A673 (cell line): ENCODE measurements at places on chromosomes 2 and 18. TPM values are rescaled to one million over a fixed set of nuclear protein-coding genes. Genes with fewer than 3 reads are reported as not detected.

DNA sequence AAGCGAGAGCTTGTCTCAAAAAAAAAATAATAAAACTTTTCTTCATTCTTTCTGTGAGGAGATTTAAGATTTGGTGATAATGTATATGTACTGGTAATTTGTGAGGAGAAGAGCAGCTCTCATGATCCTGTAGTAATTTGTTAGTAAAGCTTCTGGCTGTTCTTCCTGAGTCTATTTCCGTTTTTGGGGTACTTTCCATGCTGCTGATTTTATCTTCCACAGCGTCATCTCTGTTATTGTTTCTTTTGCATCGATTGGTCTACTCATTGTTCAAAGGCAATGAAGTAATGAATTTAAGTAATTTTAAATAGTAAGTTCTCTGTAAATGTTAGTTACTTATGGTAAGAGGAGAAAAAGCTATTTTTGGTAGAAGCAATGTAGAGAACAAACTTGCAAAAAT, 12.0 kb downstream of the NDUFAF7 start:
- H3K4me1 ChIP-seq = no peaks in the 10 kb centered on the region
- no peak overlapping the region for H3K27ac ChIP-seq
- DNase-seq = no peak
- H3K36me3 ChIP-seq = peaks cover 70% of the 10 kb centered on the region

CYS1 gene
- not detected in 2 replicates for total RNA-seq

EFHD1 gene
- 0.58 and 1.4 TPM in 2 replicates for total RNA-seq

DNA sequence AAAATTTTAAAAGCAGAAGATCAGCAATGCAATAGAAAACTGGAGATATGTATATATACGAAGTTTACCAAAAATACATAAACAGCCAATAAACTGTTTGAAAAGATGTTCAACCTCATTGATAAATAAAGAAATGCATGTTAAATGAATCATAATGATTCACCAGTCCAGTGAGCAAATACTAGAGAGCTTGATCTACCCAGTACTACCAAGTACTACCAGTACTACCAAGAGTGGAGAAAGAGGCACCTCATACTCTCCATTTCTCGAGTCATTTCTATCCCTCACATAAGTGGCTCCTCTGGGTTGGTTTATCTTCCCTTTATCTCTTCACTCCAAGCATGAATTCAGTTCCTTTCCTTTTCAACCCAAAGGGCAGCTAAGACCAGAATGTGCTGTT, 138.9 kb downstream of the MREG start:
- no peak for DNase-seq
- no peak overlapping the region for H3K27ac ChIP-seq
- peaks cover 12% of the 10 kb centered on the region for H3K4me1 ChIP-seq
- no peak overlapping the region for H3K4me3 ChIP-seq
- H3K36me3 ChIP-seq = no peaks in the 10 kb centered on the region

STAT4 gene
- 0.33 and 0.71 TPM in 2 replicates for total RNA-seq

DNA sequence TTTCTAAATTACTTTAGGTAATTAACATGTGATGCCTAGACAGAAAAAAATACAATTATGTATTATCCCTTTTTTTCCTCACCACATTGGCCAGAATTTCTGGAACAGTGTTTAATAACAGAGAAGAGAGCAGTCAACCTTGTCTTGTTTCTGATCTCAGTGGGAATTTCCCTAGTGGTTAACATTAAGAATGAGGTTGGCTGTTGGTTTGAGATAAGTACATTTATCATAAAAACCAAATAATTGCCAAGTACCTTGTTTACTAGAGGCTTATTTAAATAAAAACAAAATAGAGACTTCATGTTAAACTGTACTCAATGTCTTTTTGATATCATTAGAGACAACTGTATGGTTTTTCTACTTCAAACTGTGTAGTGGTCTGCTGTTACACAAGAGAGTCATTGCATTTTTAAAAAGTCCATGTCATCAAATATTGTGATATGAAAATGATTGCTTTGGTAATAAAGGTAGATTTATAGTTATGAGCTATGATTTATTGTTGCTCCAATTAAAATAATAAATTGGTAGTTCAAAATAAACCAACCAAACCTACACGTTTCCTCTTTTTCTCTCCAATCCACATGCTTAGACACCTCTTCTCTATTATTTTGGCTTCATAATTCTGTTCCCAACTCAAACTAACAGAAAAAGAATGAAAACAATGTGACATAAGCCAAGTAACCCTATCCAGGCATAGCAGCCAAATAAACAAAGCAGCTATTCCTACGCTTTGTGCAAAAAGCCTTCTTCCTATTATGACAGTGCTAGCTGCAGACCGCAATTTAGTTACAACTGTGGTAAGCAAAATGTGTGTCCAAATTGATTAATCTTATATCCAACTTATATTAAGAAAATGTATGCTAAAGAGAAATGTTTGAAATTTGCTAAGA, 20.9 kb upstream of the TANK start:
- no peak overlapping the region for H3K4me3 ChIP-seq
- peaks cover 9% of the 10 kb centered on the region for H3K4me1 ChIP-seq
- no peak for DNase-seq
- no peaks in the 10 kb centered on the region for H3K27me3 ChIP-seq
- no peaks in the 10 kb centered on the region for H3K36me3 ChIP-seq

REG1B gene
- not detected in 2 replicates for total RNA-seq

- no peak for DNase-seq
- no peaks in the 10 kb centered on the region for H3K27me3 ChIP-seq
- peak overlapping the region; percentile 41 for H3K4me3 ChIP-seq
- peaks cover 6% of the 10 kb centered on the region for H3K4me1 ChIP-seq
- H3K36me3 ChIP-seq = no peaks in the 10 kb centered on the region
Measured at GRCh38 chr2:741195-741496, 63.9 kb upstream of the TMEM18 start.

FAM110C gene
- 1.2 and 2.6 TPM in 2 replicates for total RNA-seq

MC5R gene
- not detected in 2 replicates for total RNA-seq

VSNL1 gene
- 4.8 and 7.8 TPM in 2 replicates for total RNA-seq

- H3K27me3 ChIP-seq = no peaks in the 10 kb centered on the region
- H3K27ac ChIP-seq = no peak overlapping the region
- H3K36me3 ChIP-seq = no peaks in the 10 kb centered on the region
- DNase-seq = no peak
- H3K4me1 ChIP-seq = peaks cover 14% of the 10 kb centered on the region
- H3K4me3 ChIP-seq = no peak overlapping the region
Measured at GRCh38 chr2:215901796-215902195, 111.6 kb downstream of the MREG start.

PSMA8 gene
- not detected in 2 replicates for total RNA-seq

RFTN2 gene
- 5.8 and 7.3 TPM in 2 replicates for total RNA-seq

DNA sequence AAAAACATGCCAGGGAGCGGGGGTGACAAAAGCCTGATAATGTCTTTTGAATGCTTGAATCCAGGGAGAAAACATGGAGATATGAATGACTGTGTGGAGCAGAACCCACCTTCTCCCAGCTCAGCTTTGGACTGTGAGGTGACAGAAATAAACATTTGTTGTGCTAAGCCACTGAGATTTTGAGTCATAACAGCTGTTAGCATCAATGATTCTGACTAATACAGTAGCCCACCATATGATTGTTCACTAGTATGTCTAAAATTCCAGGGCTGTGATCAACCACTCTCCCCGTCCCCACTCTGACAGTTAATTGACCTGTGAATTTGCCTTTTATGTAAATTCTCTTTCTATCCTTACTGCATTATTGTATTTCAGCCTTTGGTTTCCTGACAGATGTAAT, 69.1 kb downstream of the PDK1 start:
- no peaks in the 10 kb centered on the region for H3K27me3 ChIP-seq
- no peaks in the 10 kb centered on the region for H3K4me1 ChIP-seq
- DNase-seq = no peak
- H3K27ac ChIP-seq = no peak overlapping the region
- H3K4me3 ChIP-seq = no peak overlapping the region

GRCh38 chr2:158967731-158968395, 577 bp upstream of the TANC1 start:
- H3K4me1 ChIP-seq = peaks cover 13% of the 10 kb centered on the region
- H3K36me3 ChIP-seq = no peaks in the 10 kb centered on the region
- H3K27ac ChIP-seq = peak overlapping the region; percentile 70

IL36RN gene
- not detected in 2 replicates for total RNA-seq

SETBP1 gene
- total RNA-seq = 14.0 and 16.2 TPM in 2 replicates

UCN gene
- 0.64 and 0.68 TPM in 2 replicates for total RNA-seq

DNA sequence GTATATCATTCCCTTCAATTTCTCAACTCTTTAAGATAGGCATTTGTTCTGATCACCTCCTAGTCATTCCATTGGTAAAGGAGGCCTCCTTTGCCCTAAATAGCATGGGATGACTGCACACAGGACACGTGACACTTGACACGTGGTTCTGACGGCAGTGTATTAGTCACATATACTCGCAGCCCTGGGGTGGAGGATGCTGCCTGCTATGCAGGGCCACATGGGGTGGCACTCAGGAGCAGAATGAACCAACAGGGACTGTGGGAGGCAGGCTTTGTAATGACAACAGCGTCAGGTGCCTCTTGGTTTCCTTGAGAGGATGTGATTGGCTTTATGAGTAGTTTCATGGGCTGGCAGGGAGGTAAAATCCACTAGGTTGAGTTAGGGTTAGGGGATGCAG, 9.3 kb upstream of the KCNS3 start:
- H3K4me3 ChIP-seq = no peak overlapping the region
- DNase-seq = no peak

MALL gene
- total RNA-seq = 0.17 and 0.24 TPM in 2 replicates

TDRD15 gene
- total RNA-seq = not detected in 2 replicates

DNA sequence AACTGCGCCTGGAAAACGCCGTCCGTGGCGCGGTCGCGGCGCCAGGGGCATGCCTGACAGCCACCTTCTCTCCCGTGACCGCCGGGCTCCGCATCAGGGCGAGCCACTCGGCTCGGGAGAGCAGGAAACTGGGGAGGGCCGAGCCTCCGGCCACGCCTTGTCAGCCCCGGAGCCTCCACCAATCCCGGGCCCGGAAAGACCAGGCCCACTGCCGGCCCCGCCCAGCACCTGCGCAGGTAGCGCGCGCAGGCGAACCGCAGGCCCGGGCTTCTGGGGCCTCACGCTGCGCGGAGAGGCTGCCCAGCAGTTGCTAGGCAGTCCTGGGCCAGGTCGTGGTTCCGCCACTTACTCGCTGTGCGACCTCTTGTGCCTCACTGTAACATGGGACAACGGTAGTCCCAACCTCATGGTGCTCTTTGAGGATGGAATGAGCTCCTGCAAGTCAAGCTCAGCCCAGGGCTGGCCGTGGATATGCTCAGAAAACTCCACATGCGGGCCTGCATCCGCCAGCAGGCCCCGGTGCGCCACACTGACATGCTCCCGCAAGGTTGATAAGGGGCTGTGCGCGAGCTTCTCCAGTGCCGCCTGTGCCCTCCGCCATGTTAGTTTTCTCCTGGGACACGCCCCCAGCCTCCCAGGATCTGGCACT, 97.1 kb downstream of the INHBB start:
- no peak overlapping the region for H3K4me3 ChIP-seq
- no peak overlapping the region for H3K27ac ChIP-seq
- DNase-seq = no peak

GRCh38 chr2:61456070-61456745, 14.7 kb downstream of the USP34 start:
- no peaks in the 10 kb centered on the region for H3K4me1 ChIP-seq
- no peaks in the 10 kb centered on the region for H3K36me3 ChIP-seq
- no peaks in the 10 kb centered on the region for H3K27me3 ChIP-seq
- H3K4me3 ChIP-seq = no peak overlapping the region

- H3K27me3 ChIP-seq = no peaks in the 10 kb centered on the region
- no peaks in the 10 kb centered on the region for H3K36me3 ChIP-seq
- no peak for DNase-seq
- no peak overlapping the region for H3K4me3 ChIP-seq
Measured at GRCh38 chr2:98793897-98794830, 63.2 kb upstream of the MGAT4A start.

DNA sequence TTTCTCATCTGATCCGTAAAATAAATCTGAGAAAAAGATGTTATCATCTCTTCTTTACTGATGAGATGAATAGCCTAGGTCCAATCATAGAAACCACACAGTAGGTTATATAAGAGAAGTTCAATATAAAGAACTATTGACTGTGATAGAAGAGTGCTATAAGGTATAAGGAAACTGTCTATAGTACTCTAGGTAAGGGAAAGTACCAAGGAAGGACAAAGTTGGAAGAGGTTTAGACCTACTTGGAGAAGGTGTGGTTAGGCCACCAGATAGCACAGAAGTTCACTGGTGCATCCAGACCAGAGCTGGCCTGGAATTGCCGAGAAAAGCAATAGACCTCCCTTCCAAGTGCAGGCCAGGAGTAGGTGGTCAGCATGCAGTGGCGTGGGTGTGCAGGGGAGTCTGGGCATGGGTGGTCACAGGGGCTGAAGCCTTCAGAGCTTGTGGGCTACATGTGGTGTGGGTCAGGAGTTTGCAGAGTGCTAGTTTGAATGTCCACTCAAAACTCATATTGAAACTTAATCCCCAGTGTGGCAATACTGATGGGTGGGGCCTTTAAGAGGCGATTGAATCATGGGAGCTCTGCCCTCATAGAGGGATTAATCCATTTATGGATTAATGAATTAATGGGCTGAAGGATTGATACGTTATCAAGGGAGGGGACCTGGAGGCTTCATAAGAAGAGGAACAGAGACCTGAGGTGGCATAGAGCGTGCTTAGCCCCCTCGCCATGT, 86.3 kb downstream of the ALPK2 start:
- no peak for DNase-seq
- H3K4me1 ChIP-seq = no peaks in the 10 kb centered on the region
- no peak overlapping the region for H3K27ac ChIP-seq
- H3K4me3 ChIP-seq = no peak overlapping the region
- H3K27me3 ChIP-seq = no peaks in the 10 kb centered on the region

DNA sequence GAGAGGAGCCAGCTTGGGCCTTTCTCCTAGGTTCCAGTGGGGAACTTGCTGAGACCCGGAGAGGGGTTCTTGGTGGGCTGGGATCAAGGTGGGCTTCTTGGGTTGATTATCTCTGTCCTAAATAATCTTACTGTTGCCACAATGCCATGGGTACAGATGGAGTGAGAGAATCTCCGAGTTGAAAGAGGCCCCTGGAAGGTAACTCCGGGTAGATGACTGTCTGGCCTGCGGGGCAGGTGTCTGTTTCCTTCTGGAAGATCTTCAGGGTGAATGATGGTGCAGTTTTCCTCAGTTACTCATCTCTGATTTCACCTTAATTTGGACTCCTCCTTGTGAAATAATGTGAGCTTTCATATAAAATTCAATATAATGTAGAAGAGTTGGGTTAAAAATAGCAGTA, 159.4 kb downstream of the ACTR3 start:
- H3K4me3 ChIP-seq = no peak overlapping the region
- no peaks in the 10 kb centered on the region for H3K27me3 ChIP-seq
- no peaks in the 10 kb centered on the region for H3K4me1 ChIP-seq
- DNase-seq = no peak
- H3K36me3 ChIP-seq = no peaks in the 10 kb centered on the region
- no peak overlapping the region for H3K27ac ChIP-seq
